Fibroblast of skin of right biceps (primary cell): ENCODE measurements at places on chromosomes 4 and X.

DNA sequence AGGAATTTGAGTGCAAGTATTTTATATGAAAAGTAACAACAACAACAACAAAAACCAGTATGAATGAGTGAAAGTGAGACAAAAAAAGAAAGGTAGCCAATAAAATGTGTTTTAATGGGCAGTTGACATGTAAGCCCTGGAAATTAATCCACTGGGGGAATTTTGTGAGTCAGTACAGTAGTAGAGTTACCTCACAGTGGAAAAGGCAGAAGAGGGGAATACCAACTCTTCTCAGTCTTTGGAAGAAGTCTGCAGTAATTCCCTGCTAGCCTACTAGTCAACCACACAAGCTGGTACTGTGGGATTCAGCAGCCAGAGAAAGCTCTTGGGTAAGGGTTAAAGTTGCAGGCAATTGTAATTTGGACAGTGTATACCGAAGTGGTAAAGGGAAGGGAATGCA, 76.3 kb upstream of the IL15 start:
- DNase-seq, result no peak

GRCh38 chr4:183297675-183298074, 22.4 kb downstream of the CLDN22 start:
- DNase-seq, result no peak

DNA sequence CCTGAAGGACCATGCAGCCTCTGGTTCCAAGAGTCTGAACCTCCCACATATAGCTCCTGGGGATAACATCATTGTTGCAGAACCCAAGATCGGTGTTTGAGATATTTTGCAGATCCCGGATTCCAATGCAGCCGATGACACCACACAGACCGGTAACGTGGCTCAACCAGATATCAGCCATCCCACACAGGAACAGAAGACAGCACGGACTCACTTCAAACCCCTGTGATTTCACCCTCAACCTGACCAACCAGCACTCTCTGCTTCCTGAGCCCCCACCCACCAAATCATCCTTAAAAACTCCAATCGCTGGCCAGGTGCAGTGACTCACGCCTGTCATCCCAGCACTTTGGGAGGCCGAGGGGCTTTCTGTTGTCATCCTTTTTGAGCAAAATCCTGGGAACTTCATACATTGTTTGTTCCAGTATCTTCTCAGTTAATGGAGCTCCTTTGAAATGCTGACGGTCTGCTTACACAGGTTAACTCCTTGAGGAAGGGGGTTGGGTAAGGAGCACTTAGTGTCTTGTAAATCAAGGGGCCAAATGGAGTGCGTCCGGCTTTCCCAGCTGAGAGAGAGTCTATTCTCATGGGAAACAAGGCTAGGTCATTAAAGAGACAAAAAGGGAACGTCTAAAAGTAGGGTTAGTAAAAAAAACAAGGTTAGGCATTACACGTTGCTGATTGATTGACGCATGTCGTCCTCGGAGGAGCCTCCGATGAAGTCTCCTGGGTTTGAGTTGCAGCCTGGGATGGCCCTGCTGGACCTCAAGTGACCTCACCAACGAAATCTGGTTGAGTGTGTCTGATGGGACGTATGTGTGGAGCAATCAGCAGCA, 230.4 kb downstream of the CRLF2 start:
- peak; percentile 3 for DNase-seq

DNA sequence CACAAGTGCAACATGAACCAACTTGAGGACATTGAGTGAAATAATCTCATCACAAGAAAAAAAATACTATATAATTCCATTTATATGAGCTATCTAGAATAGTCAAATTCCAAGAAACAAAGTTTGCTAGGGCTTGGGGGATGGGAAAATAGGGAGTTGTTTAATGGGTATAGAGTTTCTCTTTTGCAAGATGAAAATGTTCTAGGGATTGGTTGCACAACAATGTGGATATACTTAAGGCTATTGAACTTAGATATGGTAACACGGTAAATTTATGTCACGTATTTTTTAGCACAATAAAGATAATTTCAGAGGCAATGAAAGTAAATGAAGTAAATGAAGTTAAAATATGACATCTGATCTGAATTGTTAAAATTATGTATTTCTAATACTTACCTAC, 7.9 kb downstream of the MFSD8 start:
- DNase-seq, result no peak

- DNase-seq, result no peak
Measured at GRCh38 chrX:149949743-149950436, 11.6 kb upstream of the EOLA2 start.

GRCh38 chr4:33395731-33396485, 2675.7 kb downstream of the PCDH7 start:
- DNase-seq, result no peak

- DNase-seq, result peak; percentile 37
Measured at GRCh38 chr4:38002451-38003071, 42.4 kb downstream of the PTTG2 start.

DNA sequence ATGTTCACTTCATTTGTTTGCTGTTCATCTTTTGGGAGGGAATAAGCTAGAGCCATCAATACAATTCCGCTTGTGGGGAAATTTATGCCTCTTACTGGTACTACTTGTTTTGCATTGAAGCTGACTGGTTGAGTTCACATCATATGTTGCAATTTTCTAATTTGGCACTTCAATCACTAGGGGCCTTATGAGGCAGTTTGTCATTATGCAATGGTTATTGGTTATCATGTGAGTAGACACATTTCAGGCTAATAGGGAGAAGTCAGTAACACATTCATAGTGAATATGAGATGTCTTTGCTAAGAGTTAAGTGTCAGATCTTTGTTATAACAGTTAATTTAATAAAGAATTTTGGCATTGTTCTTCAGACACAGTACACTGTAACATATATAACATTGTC, 5.0 kb downstream of the RPL36A start:
- no peak for DNase-seq

DNA sequence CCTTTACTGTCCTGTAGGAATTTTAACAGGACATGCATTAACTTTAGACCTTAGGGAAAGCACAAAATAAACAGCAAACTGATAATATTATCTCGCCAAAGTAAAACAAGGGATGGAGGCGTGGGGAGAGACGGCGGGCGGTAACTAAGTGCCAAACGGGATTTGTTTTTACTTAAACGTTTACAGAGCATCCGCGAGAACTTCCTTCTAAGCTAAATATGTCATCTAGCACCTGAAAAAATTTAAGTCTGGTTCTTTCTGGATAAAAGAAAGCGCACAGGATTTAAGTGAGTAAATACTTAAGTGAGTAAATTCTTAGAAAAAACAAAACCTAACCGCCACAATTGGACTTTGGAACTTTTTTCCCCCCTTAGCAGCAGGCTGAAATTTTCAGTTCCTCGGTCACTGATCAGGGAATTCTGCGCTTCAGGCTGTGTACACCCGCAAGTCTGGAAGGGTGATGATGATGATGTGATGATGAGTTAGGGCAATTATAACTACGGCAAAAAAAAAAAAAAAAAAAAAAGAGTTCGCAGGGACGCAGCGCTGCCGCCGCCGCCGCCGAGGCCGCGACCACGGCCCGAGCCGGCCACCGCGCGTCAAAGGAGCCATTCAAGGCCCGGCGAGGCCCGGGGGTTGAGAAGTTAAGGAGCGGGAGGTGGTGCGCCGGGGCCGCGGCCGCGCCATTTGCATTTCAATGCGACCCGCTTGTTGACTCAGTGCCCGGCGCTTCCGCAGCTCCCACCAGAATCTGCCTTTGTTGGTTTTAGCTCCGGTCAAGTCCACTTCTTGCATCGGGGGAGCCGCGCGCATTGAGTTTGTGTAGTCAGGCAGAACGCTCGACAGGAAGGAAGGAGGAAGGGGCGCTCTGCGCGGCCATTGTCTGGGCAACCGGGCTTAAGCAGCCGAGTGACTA, 108.8 kb downstream of the SPRY1 start:
- peak; percentile 59 for DNase-seq

GRCh38 chrX:107724653-107725052, 50.9 kb downstream of the TSC22D3 start:
- no peak for DNase-seq

DNA sequence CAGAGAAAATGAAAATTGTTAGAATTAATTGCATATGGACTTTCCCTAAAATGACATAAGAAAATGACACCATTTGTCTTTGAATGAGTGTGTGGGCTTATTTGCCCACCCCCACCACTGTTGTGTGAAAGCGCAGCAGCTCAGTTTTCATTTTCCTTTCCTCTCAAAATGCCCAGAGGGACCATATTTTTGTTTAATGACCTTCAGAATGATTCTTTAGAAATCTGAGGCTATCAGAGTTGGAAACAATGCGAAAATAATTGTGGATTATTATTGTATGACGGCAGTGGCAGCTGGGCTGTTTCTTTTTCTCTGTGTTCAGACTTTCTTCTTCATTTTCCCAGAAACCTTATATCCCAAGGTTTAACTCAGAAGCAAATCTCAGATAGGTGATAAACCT, 44.6 kb upstream of the TEX13A start:
- peak; percentile 0 for DNase-seq

DNA sequence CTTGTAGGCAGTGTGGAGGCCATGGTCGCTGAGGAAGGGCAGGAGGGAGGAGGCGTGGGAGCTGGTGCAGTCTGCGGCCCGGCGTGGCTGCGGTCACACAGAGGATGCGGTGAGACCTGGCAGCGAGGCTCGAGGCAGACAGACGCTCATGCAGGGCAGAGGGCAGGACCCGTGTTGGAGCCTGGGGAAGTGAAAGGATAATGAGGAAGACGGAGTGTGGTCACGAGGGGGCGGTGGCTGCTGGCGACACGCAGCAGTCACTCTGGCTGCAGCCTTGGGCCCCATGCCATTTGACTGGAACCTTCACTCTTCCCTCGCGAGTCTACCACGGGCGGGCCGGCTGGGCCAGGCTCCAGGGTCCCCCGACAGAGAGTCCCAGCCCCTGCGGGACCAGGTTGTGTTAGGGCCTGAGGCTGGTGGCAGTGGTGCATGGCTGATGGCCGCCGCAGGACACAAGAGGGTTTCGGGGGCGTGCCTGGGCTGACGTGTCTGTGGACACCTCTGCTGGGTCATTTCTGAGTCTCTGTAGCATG, 68.8 kb upstream of the HGFAC start:
- no peak for DNase-seq

- peak; percentile 75 for DNase-seq
Measured at GRCh38 chrX:40130207-40130606, 32.4 kb upstream of the BCOR start.

GRCh38 chr4:21792736-21793135, 155.8 kb downstream of the KCNIP4 start:
- DNase-seq, result peak; percentile 31

GRCh38 chr4:14383652-14384051, 618.6 kb upstream of the CPEB2 start:
- DNase-seq, result no peak

GRCh38 chrX:151789179-151789800, 54.7 kb downstream of the CNGA2 start:
- DNase-seq, result peak; percentile 73

GRCh38 chrX:153922932-153923857, 2.9 kb downstream of the ARHGAP4 start:
- peak; percentile 28 for DNase-seq

DNA sequence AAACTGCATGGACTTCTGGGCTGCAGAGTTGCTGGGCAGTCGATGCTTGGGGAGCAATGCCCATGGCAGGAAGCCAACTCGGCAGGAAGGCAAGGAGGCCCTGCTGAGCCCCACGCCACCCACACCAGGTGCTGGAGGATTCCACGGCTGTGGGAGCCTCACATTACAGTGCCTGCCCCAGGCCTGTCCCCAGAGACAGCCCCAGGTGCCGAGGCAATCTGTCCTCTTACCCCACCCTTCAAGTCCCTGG, 53.9 kb downstream of the HMX1 start:
- no peak for DNase-seq

DNA sequence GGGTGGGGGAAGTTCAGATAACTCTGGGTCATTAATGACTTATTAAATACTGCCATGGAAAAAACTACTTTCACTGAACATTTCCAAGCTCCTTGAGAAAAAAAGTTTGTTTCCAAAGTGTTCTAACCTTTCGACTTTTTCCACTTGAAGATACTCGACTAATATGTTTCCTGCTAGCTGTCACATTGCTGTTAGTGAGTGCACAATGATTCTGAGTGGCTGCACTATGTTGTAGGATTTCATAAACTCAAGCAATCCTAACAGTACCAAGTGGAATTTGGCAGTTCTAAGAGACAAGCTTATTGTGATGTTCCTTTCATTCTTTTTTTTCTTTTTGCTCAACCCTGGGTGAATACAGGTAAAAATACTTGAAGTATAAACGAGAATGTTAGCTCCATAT, 33.4 kb downstream of the GRXCR1 start:
- no peak for DNase-seq

DNA sequence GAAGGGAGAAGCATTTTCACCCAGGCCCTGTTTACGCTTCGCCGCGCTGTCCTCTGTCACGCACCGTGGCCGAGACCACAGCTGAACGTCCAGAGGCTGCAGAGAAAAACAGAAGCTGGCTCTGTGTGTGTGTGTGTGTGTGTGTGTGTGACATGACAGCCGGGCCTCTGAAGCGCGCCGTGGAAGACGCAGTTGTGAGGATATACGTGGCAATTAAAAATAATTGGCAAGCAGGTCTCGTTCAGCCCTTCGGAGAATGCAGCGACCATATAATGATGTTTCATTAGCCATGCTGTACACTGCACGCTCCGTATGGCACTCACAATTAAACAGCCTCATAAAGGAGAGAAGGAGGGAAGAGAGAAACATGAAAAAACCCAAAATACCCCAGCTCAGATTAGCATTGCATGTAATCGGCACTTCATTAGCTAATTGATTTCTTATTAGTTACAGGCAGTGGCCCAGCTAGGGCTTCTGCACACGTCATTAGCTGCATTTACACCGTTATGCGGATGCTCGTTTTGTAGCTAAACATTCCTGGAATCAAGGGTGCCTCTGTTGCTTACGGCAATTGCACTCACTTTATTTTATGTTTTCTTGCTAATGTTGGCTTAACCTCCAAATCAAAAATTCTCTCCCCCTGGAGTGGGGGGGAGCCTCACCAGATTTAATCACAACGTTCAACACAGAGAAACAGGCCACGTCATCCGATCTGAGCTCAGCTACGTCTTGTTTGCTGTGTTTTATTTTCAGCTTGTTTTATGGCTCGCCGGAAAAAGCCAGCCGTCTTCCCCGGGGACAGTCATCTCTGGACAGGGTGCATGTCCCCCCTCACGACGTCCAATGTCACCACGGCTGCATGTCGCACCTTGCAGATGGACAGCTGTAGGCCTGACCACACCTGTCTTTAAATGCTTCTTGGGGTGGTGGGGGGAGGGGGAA, 74.6 kb upstream of the SHOX start:
- DNase-seq, result no peak

DNA sequence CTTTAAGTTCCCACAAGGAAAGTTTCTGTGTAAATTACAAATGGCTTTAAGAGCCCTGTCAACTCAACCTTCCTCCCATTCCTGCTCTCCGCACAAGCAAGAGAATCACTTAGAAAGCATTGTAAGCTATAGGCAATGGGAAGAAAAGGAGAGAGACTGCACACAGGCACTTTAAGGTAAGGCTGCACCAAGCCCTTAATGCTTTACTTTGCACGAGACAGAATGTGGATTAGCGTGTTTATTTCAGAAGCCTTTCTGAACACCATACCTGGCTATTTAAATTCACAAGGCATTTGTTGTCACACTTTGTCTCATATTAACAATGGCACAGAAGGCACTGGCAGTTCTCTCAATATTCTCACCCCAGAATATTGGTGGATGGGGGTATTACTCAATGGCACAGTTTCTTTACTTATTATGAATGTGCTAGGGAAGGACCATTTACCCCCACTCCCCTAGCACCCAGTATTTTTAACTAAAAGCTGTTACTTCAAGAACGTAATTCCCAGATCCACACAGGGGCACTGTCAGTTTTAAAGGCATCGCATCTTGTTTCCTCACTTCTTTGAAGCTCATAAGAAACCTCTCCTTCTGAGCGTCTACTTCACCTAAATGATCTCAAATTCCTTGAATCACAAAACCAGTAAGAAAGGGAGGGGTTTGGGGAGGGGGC, 150.0 kb downstream of the MAML3 start:
- no peak for DNase-seq

- no peak for DNase-seq
Measured at GRCh38 chr4:77930154-77930639, 67.6 kb downstream of the MRPL1 start.
